ENCODE measurements at places on chromosomes 11 and 22. TPM values are rescaled to one million over a fixed set of nuclear protein-coding genes. Genes with fewer than 3 reads are reported as not detected.

FAT3 gene
- 0.09 TPM for polyA plus RNA-seq

NXPE1 gene
- not detected for polyA plus RNA-seq

FAM180B gene
- not detected for polyA plus RNA-seq

KDELR3 gene
- 11.4 TPM for polyA plus RNA-seq

SCGB1C1 gene
- polyA plus RNA-seq: not detected

UEVLD gene
- 8.0 TPM for polyA plus RNA-seq

CXCR5 gene
- not detected for polyA plus RNA-seq

MRGPRE gene
- polyA plus RNA-seq: not detected

KCNE3 gene
- polyA plus RNA-seq: 15.9 TPM

OR52N4 gene
- polyA plus RNA-seq: not detected

SYVN1 gene
- 21.2 TPM for polyA plus RNA-seq

GRIA4 gene
- 0.45 TPM for polyA plus RNA-seq

SEPTIN3 gene
- polyA plus RNA-seq: 0.49 TPM

INSC gene
- polyA plus RNA-seq: 1.3 TPM

MLC1 gene
- not detected for polyA plus RNA-seq

SERPINH1 gene
- polyA plus RNA-seq: 81.1 TPM

NXPE2 gene
- not detected for polyA plus RNA-seq

PDE3B gene
- polyA plus RNA-seq: 0.99 TPM

TRIM66 gene
- polyA plus RNA-seq: 1.4 TPM

GLB1L3 gene
- polyA plus RNA-seq: 0.17 TPM

CFAP300 gene
- 4.3 TPM for polyA plus RNA-seq

HBE1 gene
- not detected for polyA plus RNA-seq

A4GALT gene
- 76.2 TPM for polyA plus RNA-seq

MMP1 gene
- polyA plus RNA-seq: 0.26 TPM

OR5B17 gene
- not detected for polyA plus RNA-seq

KCNK4 gene
- not detected for polyA plus RNA-seq

PKDREJ gene
- polyA plus RNA-seq: 0.15 TPM

B3GAT1 gene
- 0.82 TPM for polyA plus RNA-seq

ST14 gene
- 59.3 TPM for polyA plus RNA-seq

SCGB1A1 gene
- not detected for polyA plus RNA-seq

OR56A3 gene
- not detected for polyA plus RNA-seq

CARD10 gene
- 32.4 TPM for polyA plus RNA-seq

C11orf91 gene
- polyA plus RNA-seq: not detected

OR2AT4 gene
- not detected for polyA plus RNA-seq

TP53I11 gene
- polyA plus RNA-seq: 25.7 TPM

DEUP1 gene
- polyA plus RNA-seq: 0.88 TPM

KIRREL3 gene
- 0.22 TPM for polyA plus RNA-seq

OR52I2 gene
- polyA plus RNA-seq: not detected

MS4A4E gene
- not detected for polyA plus RNA-seq

SLN gene
- not detected for polyA plus RNA-seq

FADD gene
- 27.8 TPM for polyA plus RNA-seq

PLAAT4 gene
- polyA plus RNA-seq: 579 TPM

CDC42EP2 gene
- 19.4 TPM for polyA plus RNA-seq

KCNJ11 gene
- polyA plus RNA-seq: 3.6 TPM

MUC2 gene
- polyA plus RNA-seq: not detected

SLC37A2 gene
- 0.82 TPM for polyA plus RNA-seq

SAA4 gene
- polyA plus RNA-seq: not detected

PYGM gene
- polyA plus RNA-seq: 2.5 TPM

ASRGL1 gene
- 85.6 TPM for polyA plus RNA-seq

TUBA8 gene
- polyA plus RNA-seq: 5.9 TPM

CBLIF gene
- polyA plus RNA-seq: not detected

PANX3 gene
- polyA plus RNA-seq: not detected

TYMP gene
- polyA plus RNA-seq: 22.2 TPM

APOL3 gene
- polyA plus RNA-seq: 25.1 TPM

QSER1 gene
- 2.8 TPM for polyA plus RNA-seq

OR2D2 gene
- polyA plus RNA-seq: not detected

LINC01488 gene
- polyA plus RNA-seq: not detected

Data from kidney (tissue), 22 donors.